Lower lobe of right lung (tissue), 2 donors: ENCODE measurements at places on chromosomes 7 and 10.

- DNase-seq = no peak
Observed at GRCh38 chr7:37218956-37219355, 229.7 kb downstream of the ELMO1 start.

DNA sequence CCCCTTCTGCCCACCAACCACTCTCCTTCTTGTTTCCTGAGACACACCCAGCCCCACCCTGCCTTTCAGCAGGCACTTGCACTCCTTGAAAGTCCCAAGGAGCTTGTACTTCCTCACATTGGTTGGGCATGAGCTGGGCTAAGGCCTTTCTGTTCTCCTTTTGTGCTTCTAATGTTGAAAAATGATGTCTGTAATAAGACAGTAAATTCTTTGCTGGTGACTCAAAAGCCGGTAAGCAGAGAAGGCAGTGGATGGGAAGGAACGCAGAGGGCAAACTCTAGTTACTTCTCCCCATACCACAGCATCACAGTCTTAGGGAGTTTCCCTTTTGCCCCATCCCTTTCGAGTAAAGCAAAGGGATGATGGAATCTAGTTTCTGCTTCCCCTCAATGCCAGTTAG is 185.6 kb downstream of the PLXNA4 start:
- no peak for DNase-seq

- no peak for DNase-seq
Observed at GRCh38 chr10:126097558-126098225, 201.3 kb downstream of the FANK1 start.

DNA sequence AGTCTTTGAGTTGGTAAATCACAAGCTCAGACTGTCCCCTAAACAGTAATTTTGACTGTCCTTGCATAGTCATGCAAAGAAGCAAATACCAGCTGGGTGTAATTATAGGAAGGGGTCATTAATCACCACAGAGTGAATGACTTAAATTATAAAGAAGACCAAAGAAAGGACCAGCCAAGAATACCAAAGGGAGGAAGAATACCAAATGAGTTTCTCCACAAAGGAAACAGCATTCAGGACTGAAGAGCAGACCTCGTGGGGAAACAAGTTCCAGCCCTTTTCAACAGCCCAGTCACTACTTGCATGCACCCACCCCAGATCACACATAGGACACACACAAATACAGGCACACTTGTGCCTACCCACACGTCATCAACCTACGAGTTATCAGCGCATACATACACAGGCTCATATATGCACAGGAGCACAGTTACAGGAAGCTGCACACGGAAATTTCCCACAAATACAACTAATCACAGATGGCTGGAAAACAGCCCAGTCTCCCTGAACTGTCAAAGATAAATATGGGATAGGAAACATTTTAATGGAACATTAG is 77.6 kb downstream of the DENND2A start:
- no peak for DNase-seq

DNA sequence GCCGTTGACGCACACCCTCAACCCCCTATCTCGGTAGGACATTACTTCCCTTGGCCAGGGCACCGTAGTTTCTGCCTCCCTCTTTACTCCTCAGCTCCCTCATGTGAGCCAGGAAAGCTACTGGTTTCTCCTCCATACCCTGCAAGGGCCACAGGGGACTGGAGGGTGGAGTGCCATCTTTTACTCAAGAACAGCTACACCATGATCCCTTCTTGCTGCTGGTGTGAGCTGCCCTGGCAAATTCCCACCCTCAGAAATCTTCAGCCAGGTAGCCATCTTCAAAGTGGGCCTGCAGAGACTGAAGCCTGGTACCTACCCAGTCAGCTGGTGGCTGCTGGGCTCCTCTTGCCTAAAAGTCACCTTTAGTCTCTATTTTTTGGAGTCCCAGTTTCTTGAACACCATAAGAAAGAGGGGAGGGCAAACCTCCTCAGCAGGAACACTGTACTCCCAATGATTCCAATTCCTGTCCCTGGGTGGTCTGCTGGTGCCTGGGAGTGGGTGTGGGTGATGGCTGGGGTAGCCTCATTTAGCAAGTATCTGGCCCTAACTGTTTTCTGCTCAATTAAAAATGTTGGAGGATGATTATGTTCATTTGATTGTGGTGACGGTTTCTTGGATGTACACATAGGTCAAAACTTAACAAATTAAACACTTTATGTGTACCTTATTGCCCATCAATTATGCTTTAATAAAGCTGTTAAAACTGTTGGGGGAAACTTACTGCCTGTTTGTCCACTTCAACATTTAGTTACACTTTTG is 105.0 kb upstream of the NPY start:
- DNase-seq = no peak

DNA sequence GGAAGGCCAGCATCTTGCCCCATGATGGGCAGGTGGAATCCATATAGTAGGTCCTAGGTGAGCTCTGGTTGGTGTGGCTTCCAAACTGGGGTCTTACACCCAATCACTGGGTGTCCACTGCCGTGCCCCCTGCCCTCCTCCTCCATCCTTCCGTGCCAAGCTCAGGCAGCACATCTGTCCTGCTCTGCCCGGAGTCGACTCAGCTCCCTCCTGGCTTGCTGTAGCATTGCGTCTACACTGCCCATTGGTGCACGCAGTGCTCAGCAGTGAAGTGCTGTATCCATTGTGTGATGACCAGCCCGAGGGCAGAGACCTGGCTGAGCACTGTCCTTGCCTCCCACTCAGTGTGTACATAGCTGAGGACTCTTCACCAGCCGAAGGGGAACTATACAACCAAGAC is 148.4 kb downstream of the ADAM12 start:
- DNase-seq = no peak

DNA sequence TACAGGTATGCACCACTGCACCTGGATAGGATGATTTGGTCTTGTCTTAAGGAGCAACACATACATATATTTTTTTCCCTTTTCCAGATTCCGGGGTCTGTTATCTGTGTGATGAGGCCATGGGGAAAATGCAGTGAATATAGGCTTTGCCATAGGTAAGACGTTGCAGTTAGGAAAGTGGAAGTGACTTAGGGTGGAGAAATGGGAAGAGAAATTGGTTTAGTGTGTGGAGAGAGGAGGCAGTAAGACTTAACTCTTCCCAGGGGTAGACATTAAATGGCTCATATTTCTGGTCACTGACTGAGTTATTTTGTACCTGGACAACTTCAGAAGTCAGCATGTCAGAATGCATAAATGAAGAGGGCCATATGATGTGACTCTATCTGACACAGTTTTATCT is 66.7 kb downstream of the PFKFB3 start:
- DNase-seq = no peak

- no peak for DNase-seq
Observed at GRCh38 chr7:111409714-111410422, 152.4 kb downstream of the IMMP2L start.

DNA sequence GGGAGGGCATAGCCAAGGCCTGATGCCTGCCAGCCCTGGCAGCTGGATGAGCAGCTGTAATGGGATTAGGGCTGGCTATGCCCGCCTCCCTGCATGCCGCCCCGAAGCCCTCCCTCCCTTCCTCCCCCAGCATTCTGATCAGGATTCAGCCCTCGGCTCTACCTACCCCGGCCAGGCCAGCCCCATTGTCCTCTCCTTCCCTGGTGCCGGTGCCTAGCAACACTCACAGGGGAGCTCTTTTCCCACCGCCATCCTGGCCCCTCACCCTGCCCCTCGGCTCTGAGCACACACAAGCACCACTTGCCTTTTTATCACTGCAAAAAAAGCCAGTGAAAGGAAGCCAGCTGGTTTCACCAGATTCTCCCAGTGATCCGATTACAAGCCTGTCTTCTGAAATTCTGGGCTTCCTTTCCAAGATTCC is 9.0 kb upstream of the ADCYAP1R1 start:
- DNase-seq = no peak

DNA sequence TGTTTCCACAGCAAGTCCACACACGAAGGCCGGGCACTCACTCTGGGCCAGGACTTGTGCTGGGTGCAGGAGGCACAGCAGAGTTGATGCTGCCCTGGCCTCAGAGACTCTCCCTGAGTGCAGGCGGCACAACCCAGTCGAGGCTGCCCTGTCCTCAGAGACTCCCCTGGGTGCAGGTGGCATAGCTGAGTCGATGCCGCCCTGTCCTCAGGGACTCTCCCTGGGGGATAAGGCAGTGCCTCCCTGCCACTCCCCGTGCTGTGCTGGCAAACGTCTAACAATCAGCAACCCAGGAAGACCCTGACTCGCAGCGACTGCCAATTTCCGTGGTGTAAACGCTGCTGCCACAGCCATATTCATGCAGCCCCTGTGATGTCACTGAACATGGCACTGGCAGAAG is 93.1 kb downstream of the PDGFA start:
- no peak for DNase-seq

- no peak for DNase-seq
Observed at GRCh38 chr10:44457259-44457658, 72.4 kb upstream of the CXCL12 start.

- no peak for DNase-seq
Observed at GRCh38 chr10:4766454-4766853, 59.6 kb upstream of the AKR1E2 start.

DNA sequence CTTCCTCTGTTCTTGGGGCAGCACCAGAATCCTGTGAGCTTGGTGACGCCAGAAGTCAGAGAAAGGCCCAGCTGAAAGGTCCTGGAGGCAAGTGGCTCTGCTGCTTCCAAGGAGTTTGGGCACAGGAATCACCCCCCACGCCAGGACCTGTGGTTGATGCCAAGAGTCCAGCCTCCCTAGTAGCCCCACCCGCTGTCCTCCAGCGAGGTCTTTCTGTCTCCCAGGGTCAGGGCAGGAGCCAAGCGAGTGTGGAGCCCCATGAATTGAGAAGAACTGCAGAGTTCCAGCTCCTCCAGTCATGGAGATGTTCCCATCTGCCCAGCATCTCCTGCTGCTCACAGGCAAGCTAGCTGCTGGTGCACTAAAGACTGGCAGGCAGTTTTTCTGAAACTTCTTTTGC is 631.7 kb upstream of the MGMT start:
- no peak for DNase-seq

- no peak for DNase-seq
Observed at GRCh38 chr7:69232445-69233376, 365.6 kb upstream of the AUTS2 start.

DNA sequence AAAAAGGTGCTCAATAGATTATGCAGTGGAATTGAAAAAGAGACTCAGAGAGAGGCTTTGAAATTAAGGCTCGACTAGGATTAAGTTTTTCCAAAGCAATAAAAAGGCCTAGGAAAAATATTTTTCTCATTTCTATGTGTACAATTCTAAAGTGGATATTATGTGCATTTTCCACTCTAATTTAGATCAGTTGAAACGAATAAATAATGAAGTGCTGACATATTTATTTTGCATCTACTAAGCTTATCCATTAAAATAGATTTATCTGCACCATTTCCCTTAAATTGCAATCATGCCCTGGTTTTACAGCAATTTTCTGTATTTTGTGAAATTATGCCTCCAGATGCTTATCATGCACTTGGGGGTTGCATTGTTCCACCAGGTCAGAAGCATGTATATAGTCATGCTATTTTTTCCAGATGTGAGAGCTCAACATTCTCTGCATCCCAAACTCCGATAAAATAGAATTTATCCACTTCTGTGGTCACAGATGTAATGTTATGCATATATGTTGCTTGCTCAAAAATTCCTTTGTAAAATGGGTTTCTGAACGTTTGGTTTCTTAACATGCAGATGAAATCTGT is 18.3 kb downstream of the FIGNL1 start:
- DNase-seq = no peak

- no peak for DNase-seq
Observed at GRCh38 chr7:23277359-23277989, 21.7 kb upstream of the MALSU1 start.

GRCh38 chr7:138186951-138187351 is 110.7 kb downstream of the AKR1D1 start:
- DNase-seq = no peak

GRCh38 chr10:93445097-93445960 is 36.8 kb downstream of the MYOF start:
- peak; percentile 96 for DNase-seq

- no peak for DNase-seq
Observed at GRCh38 chr10:119465085-119465484, 77.4 kb downstream of the RGS10 start.

- DNase-seq = no peak
Observed at GRCh38 chr7:1861799-1862458, 191.9 kb downstream of the ELFN1 start.

DNA sequence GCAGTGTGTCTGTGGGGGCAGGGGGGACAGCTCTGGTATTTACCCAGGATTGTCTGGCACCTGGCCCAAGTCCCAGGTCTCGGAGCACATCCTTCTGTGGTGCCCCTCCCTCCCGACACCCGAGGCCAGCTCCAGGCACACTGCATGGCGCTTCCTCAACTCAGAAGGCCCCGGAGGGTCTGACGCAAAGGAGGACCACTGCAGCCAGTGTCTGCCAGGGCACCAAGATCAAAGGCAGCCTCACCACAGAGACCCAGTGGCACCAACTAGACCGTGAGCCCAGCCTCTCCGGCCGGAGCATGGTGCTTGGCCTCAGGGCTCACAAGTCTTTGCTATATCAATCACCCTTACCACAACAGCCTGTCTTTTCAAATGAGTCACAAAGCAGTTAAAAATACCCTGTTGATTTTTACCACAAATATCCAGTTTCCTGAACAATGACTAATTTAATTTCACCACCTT is 99.3 kb upstream of the DDC start:
- no peak for DNase-seq

- no peak for DNase-seq
Observed at GRCh38 chr10:69641261-69641980, 11.4 kb downstream of the FAM241B start.

- no peak for DNase-seq
Observed at GRCh38 chr7:96933067-96933645, 72.2 kb upstream of the DLX6 start.

DNA sequence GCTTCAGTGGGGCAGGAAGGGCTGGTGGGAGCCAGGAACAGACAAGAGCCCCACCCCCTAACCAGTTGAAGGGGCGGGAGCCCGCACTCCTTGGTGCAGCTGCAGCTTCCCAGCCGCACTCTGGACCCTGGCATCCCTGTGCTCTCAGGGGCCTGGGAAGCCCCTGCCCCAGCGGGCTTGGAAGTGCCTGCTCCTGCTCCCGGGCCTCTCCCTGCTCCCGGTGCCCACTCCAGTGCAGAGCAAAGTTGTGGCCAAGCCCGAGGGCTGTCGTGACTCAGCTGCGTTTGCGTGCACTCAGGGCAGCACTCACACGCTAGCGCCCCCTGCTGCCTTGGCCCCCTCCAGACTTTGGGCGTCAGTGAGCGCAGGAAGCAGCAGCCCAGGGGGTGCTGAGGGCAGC is 883.8 kb downstream of the LRMDA start:
- no peak for DNase-seq

DNA sequence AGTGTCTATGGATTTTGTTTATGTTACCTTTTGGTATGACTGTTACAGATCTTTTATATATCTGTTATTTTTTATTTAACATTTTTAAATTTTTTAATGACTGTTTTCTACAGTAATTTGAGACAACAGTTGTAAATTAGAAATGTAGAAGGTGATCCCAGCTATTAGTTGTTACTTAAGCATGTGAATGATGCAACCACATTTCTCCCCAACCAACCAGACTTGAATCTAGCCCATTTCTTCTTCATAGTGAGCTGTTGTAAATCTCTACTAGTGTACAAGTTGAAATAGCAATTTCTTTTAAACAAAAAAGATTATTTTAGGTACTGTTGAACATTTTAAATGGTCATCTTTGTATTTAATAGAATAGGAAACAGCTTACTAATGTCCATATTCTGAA is 18.0 kb downstream of the TMEM106B start:
- no peak for DNase-seq

- no peak for DNase-seq
Observed at GRCh38 chr10:75950997-75951589, 519.7 kb downstream of the LRMDA start.
